Urinary bladder (tissue), 4 donors: ENCODE measurements at places on chromosomes 2 and 18. TPM values are rescaled to one million over a fixed set of nuclear protein-coding genes. Genes with fewer than 3 reads are reported as not detected.

DNA sequence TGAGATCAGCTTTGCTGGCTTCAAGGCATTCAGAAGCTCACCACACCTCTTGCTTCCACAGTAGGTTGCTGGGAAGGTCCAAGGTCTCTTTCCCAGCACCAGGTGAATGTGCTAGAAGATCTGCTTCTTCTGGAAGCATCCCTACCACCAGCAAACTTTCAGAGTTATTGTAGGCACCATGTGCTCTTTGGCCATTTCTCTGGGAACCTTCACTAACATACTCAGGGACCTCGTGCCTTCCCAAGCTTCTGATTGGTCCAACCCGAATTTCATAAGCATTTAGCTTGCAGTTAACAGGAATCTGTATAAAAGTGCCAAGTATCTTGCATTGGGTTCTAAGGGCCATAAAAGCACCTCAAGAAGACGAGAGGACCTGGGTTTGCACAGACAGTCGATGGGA, 86.5 kb upstream of the ARL4C start:
- no peak for DNase-seq

Gene SP140L
- total RNA-seq = 16.8 TPM

- no peak for DNase-seq
These were observed 45.2 kb upstream of the MGAT4A start for GRCh38 chr2:98776136-98776535.

- no peak for DNase-seq
These were observed 11.9 kb upstream of the ACTR3 start for GRCh38 chr2:113877711-113878598.

GRCh38 chr2:186457908-186458307, 28.2 kb upstream of the ZC3H15 start:
- no peak for DNase-seq

DNA sequence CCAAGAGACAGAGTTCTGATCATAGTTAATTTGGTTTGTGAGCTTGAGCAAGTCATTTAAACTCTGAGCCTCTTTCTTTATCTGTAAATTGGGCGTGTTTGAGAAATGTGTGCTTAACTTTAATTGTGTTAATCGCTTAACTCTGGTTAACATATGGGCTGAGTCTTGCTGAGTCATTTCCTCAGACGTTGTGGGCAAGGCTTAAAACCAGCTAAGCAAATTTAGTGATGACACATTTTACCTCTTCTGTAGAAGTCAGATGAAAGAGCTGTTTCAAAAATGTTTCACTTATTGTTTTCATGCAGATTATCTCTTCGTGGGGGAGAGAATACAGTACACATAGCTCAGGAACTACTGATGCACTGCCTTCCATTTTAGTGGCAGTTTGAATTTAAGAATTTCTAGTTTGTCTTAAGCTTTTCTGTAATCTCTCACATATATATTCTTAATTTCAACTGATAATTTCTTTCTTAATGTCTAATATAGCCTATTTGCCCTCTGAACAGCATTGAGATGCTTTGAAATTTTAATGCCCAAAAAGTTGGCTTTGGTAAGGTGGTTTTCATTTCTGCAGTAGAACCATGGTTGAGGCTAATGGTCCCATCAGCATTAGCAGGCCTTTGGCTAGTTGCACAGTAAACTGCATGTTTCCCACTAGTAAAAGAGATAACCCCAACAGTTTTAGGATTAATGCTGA, 34.9 kb downstream of the RAB10 start:
- no peak for DNase-seq

DNA sequence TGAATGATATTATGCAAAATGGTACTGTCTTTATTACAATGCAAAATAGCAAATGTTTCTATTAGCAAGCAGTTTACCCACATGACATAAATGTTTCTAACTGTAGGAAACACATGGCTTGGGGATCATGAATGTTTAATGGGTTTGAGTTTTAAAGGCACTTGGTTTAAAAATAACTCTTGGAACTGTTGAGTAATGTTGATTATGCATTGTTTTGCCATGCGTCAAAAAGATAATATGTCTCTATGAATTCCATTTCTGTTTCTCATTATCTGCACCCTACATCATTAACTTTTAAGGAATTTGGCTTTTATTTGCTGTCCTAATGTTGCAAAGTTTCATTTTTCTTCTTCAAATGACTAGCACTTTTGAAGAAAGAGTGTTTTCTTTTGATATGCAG, 1355.5 kb downstream of the SUCLG1 start:
- DNase-seq = no peak

Gene ALLC
- total RNA-seq = 0.16 TPM

- DNase-seq = no peak
These were observed 75.2 kb downstream of the MAP2 start for GRCh38 chr2:209499069-209499468.

- no peak for DNase-seq
These were observed 129.7 kb downstream of the OSR1 start for GRCh38 chr2:19228715-19229114.

DNA sequence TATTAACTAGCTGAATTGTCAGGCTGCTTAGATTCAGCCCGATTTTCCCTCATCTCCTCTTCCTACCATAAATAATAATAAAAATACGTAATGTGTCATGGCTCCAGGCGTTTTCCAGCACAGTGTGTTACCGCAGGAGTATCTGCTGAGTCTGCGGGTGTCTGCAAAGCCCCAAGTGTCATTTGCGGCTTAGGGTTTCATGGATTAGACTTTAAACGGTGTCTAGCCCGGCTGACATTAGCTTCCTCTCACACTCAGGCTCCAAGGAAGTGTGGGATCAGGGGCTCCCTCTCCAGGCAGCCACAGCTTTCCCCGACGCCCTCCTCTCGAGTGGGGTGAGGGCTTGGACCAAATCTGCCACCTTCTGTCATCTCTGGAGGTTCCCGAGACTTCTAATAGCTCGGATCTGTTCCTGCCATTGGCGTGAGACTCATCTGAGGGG, 14.1 kb upstream of the HOXD1 start:
- no peak for DNase-seq

Gene PAX8
- total RNA-seq = 0.26 TPM

Gene CCDC85A
- total RNA-seq = 7.1 TPM

DNA sequence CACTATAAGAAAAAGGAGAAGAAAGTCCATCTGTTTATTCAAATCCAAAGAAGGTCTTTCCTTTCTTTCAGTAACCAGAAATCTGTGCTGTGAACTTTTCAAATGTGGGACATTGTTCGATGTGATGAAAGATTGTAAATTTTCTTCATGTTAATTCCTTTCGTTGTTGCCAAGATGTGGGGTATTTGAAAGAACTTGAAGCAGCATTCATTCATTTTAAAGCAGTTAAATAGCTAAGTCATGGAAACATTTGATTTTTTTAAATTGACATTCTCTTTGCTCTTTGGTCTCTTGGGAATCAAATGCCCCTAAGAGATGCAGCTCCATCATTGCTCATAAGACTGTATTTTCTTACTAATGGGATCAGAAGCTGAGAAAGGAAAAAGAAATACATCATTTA, 93.7 kb upstream of the EHBP1 start:
- no peak for DNase-seq

DNA sequence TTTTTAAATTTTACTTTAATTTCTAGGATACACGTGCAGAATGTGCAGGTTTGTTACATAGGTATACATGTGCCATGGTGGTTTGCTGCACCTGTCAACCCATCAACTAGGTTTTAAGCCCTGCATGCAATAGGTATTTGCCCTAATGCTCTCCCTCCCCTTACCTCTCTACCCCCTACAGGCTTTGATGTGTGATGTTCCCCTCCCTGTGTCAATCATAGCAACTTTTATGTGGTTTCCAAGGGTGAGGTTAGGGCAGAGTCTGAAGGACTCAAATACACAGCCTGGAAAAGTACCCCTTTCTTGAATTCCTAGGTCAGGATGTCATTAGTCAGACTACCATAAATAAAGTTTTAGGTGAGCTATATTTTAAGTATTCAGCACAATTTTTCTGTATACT, 31.1 kb upstream of the MYT1L start:
- no peak for DNase-seq

DNA sequence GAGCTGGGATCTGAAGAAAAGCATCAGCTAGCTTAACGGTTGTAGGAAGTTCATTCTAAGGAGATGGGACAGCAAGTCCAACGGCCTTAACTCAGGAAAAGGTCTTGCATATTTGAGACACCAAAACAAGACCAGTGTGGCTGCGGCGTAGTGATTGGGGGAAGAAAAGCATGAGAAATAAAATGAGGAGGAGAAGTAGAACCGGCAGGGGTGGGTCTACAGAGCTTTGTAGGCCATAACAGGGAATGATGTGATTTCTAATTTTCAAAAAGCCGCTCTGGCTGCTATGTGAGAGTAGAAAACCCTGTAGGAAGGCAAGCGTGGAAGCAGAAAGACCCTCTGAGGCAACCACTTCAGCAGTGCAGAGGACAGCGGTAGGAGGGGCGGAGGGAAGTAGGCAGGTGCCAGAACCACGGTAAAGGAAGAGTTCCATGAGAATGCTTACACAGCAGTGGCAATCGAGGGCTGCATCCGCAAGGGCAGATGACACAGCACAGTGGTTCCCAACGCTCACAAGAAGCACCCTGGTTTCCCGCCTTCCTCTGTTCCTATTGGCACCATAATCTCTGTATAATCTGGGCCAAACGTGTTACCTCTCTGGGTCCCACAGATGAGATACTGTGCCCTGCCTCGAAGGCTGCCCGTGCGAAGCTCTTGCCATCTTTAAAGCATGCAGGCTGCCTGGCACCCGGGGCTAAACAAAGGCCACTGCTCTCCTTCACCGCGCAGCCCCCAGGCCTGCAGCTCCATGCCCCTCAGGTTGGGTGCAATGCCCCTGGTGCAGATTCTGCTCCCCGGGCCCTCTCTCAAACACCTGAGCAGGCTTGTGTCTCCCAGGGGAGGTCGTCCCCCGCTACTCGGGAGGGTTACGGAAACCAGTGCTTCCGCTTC, 795 bp downstream of the ANKRD39 start:
- no peak for DNase-seq

- DNase-seq = no peak
These were observed 165.4 kb downstream of the RBM43 start for GRCh38 chr2:151096235-151096634.

Gene POTEI
- 0.05 TPM for total RNA-seq

GRCh38 chr2:172842511-172843265, 107.0 kb downstream of the RAPGEF4 start:
- DNase-seq = no peak

DNA sequence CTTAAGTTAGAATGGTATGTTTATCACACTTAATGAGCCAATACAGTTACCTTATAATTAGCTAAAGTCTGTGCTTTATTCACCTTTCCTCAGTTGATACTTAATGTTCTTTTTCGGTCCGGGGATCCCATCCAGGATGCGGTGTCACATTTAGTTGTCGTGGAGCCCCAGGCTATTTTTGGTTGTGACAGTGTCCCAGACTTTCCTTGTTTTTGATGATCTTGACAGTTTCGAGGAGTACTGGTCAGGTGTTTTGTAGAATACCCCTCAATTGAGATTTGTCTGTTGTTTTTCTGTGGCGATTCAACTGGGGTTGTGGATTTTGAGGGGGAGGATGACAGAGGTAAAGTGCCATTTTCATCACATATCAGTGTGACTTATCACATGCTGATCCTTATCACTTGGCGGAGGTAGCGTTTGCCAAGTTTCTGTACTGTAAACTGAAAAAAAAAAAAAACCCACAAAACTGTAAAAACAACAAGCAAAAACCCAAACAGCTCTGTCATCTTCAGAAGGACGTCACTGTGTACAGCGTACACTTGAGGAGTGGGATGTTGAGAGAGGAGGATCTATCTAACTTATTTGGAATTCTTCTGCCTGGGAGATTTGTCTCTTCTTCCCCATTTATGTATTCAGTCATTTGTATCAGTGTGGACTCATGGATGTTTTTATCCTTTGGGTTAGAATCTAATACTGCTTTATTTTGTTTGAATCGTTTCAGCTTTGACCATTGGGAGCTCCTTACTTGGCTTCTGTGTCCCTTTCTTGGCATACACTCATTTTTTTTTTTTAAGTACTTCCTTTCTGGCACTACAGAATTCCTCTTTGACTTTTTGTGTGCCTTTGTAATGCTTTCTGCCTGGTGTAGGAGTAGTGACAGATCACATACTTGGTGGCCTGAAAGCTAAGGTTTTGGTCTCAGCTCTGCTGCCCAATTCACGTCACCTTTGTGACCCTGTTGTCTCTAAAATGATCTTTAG, 68.1 kb downstream of the FMNL2 start:
- no peak for DNase-seq

Gene GCG
- not detected for total RNA-seq

Gene SLC9A2
- total RNA-seq = 4.2 TPM
